ENCODE measurements at places on chromosomes 1 and 21. TPM values are rescaled to one million over a fixed set of nuclear protein-coding genes. Genes with fewer than 3 reads are reported as not detected.
A peak's percentile ranks its signal among the peaks of the same experiment; 100 is the strongest.

GRCh38 chr1:54851936-54852524 lies 35.0 kb downstream of the DHCR24 start:
- no peak for DNase-seq

GRCh38 chr21:15761507-15762100 lies 31.8 kb downstream of the USP25 start:
- DNase-seq, result no peak

MCOLN2 gene
- 1.1 TPM for total RNA-seq

SPTA1 gene
- not detected for total RNA-seq

- no peak for DNase-seq
These were observed 8.8 kb upstream of the CEP85 start for GRCh38 chr1:26225033-26225831.

- no peak for DNase-seq
These were observed 9.1 kb downstream of the NHLH1 start for GRCh38 chr1:160375788-160376524.

- DNase-seq, result no peak
These were observed 59.7 kb upstream of the PSEN2 start for GRCh38 chr1:226810681-226811080.

GRCh38 chr1:169848456-169848855 lies 45.2 kb downstream of the SCYL3 start:
- no peak for DNase-seq

DNA sequence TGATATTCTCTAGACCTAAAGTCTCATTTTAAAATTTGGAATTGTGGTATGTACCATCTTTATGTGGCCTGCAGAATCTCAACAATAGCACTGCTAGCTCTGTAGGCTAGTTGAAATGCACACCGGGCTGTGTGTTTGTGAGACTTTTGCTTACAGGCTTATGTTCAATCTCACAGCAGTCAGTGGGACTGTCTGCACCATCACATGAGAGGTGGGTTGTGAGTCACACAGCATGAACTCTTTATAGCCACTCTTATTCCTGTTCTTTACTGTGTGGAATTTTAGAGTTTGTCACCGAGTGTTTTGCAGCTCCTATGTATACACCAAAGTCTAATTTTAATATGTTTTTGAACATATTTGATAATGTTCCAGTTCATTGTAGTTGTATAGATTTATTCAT lies 74.6 kb downstream of the RASAL2 start:
- peak; percentile 77 for DNase-seq

NR5A2 gene
- total RNA-seq, result under 0.01 TPM

DNA sequence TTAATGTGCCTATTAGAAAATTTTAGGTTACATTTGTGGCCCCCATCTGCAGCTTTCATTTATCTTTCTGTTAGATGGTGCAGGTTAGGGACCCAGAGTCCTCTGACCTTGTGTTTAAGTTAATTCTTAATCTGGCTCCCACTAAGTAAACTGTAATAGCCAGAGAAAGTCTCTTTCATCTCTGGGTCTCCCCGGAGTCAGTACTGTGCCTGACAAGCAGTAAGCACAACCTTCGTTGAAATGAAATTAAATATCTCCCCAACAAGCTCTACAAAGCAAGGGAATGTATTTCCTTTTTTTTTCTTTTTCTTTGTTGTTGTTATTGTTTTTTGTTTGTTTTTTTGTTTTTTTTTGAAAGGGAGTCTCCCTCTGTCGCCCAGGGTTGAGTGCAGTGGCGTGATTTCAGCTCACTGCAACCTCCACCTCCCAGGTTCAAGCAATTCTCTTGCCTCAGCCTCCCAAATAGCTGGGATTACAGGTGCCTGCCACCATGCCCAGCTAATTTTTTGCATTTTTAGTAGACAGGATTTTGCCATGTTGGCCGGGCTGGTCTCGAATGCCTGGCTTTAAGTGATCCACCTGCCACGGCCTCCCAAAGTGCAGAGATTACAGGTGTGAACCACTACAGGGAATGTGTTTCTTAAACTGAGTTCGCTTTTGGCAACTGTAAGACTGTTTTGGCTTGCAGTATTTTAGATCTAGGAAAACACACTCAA lies 81.6 kb downstream of the HHIPL2 start:
- no peak for DNase-seq

DNA sequence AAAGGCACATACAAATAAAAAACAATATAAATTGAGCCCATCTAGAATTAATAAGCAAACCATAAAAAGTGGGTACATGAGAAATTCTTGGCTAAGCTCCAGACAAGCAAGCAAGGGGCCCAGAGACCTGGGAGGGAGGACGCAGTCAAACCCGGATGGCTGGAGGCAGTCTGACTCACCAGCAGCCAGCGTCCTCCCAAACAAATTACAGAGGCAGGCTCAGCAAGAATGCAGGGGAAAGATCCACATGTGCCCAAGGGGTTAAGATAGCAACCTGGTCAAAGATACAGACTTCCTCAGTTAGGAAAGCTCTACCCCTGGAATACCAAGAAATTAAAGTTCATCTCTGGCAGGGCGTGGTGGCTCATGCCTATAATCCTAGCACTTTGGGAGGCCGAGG lies 7.4 kb upstream of the TIAM1 start:
- DNase-seq, result peak; percentile 61

GRCh38 chr1:49527606-49528305 lies 496.0 kb downstream of the AGBL4 start:
- DNase-seq, result no peak
